ENCODE measurements at places on chromosomes 3 and 15.

DNA sequence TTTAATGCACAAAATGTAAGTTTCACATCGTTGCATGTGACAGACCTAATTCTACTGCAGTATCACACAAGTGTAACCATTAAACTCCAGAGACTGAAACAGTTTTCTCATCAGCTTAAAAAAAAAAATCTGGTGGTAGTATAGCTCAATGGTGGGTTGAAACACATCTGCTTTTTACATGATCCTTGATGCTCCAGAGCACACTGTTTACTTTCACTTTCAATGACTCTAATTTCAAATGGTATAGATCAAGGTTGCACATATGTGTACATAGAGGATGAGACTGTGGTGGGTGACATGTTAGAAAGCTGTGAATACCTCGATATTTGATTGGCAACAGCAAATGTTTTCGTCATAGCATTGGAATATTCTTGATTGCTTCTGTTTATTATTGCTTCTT, 22.4 kb downstream of the MCTP2 start:
- no peak for DNase-seq

DNA sequence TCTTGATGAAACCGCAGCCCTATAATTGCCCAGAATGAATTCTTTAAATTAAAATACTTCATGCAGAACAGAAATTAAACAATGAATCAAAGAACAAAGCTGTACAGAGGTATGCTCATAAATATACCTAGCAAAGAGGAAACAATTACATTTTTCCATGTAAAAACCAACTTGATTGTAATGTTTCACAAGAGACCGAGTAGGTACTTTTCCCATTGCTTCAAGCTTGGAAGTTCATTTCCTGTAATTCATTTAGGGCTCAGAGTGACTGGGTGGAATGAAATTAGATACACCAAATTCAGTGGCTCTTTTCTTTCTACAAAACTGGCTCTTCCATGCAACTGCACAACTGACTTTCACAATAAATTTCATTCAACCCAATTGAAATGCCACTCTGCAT, 51.4 kb downstream of the FHIT start:
- DNase-seq, result no peak

GRCh38 chr3:168707900-168708299, 612.2 kb upstream of the GOLIM4 start:
- no peak for DNase-seq

- no peak for DNase-seq
Observed at GRCh38 chr15:67915461-67916374, 75.9 kb upstream of the RNU6-1 start.

DNA sequence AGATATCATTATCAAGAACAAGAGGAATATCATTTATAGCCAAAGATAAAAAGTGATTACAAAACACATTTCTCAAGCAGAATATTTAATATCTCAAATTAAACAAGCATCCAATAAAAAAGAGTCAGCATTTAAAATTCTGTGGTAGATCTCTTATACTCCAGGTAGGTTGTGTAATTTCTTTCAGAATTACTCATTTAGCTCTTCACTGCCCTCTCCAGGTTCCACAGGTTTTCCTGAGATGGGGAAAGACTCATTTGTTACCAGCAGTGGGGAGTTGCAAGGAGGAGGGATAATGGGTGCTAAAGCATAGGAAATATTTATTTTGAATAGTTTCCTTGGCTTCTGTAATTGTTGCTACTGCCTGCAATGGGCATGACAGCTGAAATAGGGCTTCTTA, 83.1 kb upstream of the RASGRP1 start:
- DNase-seq, result no peak

- no peak for DNase-seq
Observed at GRCh38 chr3:101189796-101190195, 130.6 kb downstream of the IMPG2 start.

DNA sequence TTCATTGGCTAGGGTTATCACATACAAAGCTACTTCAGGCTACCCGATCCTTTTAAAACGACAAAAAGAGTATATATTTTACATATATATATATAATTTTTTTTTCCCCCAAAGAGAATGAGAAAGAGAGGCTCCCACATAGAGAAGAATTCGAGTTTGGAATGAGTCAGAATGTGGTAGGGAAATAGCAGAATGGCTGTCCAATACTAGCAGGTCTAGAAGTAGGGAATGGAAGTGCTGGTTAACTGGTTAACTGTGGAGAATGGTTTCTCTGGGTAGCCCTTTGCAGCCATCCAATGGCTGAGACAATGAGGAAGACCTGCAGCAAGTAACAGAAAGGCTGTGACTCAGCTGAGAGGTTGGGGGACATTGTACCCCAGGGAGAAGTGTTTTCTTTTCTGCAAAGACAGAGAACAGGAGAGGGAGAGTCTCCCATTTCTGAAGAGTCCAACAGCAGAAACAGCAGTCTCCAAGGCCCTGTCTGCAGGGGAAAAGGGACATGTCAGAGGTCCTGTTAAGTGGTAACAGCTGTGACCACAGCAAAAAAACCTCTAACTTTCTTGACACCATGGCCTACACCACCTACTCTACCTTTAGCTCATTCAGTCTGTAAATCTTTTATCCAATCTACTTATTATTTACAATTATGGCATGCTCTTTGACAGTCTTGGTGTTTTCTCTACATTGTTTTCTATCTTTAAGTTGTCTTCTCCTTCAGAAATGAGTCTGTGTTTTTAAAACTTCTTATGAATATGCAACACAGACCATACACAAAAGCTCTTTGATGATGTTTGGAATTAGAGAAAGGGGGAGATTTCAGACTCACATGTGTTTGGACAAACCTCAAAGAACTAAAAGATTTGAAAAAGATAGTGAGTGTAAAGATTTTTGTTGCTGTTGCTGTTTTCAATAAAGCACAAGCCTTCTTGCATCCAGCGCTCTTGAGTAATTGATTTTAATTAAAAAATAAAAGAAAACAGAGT, 116.1 kb upstream of the SLC7A14 start:
- no peak for DNase-seq

DNA sequence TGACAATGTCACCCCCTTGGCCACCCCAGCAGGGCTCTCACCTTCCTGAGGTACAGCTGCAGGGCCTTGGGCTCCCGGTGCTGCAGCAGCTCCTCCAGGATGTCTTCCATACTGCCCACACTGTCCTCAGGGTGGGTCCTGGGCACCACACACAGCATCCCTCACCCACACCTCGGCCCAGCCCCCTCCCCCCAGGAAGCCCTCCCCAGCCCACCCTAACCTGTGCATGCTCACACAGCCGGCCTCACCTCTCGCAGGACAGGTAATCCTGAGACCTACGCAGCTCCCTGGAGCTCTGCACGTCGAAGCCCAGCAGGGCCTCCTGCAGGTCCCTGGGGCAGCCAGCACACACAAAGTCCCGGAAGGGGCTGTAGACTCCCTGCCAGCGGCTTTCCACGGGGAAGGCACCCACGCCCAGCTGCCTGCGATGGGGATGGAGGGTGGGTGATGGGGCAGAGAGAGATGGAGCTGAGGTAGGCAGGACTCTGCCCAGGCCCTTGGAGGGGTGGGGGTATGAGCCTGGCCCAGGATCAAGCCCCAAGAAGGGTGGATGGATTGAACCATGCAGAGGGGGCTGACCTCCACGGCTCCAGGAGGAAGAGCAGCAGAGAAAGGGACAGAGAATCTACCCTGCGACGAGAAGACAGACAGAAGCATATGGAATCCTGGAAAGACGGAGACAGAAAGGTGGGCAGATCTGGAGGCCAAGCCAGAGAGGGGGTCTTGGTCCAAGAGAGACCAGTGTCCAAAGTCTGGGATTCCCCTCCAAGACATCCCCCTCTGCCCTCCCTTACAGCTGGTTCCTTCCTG, 16.7 kb downstream of the ALS2CL start:
- no peak for DNase-seq

DNA sequence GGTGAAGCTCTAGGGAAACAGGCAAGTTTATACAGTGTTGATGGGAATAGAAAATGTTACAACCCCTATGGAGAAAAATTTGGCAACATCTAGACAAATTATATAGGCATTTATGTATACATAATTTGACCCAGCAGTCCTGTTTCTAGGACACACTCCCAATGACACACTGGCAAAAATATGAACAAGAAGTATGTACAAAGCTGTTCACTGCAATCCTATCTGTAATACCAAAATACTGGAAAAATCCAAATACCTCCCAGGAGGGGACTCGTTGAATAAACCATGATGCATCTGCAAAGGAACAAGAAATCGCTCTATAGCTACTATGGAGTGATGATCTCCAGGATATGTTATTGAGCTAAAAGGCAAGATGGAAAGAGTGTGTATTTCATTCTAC, 8.5 kb downstream of the BFSP2 start:
- DNase-seq, result no peak

DNA sequence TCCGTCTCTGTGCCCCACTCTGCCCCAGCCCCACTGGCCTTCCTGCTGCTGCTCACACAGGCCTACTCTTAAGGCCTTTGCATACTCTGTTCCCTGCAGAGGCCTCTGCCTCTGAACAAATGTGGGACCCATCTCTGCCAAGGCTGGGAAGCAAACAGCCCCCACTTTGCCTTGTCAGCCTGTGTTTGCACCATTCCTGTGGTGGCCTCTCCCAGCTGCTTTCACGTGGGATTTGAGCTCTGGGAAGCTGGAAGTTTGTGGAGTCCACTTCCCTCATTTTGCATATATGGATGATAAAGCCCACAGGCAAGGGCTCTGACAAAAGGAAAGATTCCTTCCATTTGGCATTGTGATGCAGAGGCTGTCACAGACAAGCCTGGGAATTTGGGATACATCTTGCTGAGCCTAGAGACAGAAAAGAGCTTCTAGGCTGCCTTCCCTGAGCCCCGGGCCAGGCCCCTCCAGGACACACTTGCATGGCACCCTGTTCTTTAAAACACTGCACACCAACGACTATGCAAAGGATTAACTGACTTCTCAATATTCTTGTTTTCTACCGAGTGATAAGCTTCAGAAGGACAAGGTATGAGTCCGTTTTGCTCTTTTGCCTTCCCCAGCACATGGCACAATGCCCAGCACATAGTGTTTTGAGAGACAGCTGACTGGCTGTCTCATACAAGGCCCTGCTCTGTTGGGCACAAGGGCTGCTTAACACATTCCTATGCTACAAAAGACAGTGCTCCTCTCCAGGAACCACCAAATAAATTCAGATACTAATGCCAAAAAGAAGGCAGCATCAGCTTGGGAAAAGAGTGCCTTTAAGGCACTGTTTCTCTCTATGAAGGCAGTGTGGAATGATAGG, 120.7 kb upstream of the TOPAZ1 start:
- DNase-seq, result no peak

DNA sequence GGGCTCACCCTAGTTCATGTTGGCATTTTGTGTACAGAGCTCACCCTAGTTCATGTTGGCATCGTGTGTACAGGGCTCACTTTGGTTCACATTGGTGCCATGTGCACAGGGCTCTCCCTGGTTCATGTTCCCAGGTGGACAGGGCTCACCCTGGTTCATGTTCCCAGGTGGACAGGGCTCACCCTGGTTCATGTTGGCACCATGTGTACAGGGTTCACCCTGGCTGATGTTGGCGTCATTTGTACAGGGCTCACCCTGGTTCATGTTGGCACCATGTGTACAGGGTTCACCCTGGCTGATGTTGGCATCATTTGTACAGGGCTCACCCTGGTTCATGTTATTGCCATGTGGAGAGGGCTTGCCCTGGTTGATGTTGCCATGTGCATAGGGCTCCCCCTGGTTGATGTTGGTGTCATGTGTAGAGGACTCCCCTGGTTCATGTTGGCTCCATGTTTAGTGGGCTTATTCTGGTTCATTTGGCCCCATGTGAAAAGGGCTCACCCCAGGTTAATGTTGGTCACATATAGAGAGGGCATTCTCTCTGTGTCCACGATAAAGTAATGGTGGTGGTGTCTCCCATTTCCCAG, 31.7 kb upstream of the NR2C2 start:
- DNase-seq, result no peak

DNA sequence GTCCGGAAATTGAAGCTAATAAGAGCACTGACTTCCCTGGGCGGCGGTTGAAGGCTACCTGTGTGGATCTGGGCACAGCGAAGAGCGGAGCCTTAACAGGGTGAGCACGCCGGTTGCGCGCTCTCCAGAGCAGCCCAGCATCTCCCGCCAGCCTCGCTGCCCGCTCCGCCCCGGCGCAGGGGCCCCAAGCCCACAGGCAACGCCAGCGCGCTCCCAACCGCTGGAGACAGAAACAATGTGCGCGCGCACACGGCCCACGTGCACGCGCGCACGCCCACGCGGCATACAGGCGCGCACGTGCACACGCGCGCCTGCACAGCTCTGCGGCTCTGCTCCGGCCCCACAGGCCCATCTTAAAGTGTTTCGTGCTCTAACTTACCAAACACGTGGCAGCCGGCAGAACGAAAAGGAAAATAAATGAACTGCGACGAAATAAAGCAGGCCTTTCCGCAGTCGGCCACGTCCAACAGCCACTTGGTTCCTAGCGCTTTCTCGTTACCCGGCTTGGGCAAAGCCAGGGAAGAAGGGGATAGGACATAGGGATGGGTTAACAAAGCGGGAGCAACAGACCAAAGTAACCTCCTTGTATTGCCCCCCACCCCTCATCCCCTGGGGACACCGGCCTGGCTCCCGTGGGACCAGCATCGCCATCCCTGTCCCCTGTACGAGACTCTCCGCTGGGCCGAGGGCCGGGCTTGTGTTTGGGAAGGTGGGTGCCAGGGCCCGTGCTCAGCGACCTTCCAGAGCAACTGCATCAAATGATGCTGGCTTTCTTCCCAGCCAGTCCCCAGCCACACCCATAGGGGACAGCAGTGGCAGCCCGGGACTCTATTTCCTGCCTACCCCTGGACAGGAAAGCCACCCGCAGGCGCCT, 203.7 kb downstream of the ABHD5 start:
- no peak for DNase-seq

DNA sequence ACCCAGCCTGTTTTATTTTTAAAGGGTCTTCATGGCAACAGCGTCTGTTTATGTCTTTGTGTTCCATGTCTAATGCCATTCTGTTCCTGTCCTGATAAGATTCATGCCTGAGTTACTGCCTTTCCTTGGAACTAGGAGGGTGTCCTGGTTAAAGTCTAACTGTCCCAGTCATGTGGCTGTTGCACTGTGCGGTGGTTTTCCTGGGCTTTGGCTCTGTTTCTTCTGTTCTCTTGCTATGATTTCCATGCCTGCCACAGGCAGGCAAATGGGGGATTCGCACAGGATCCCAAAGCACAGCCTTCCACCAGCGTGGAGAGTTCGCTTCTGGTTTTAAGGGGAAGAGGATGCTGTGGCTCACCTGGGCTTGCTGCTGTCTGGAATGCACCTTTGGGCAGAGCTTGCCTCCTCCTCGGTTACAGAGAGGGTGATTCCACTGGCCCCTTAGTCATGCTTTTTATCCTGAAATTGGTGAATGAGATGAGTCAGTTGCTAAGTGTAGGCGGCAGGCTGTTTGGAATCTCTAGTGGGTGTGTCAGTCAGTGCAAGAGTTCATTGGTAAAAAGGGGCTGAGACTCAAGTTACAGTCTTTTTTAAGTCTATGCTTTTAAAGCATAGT, 86.8 kb downstream of the CCK start:
- peak; percentile 65 for DNase-seq

GRCh38 chr15:75729326-75730069, 16.9 kb upstream of the CSPG4 start:
- DNase-seq, result no peak

- DNase-seq, result no peak
Observed at GRCh38 chr15:94930960-94931359, 699.6 kb downstream of the MCTP2 start.

- peak; percentile 27 for DNase-seq
Observed at GRCh38 chr15:98904544-98904943, 103.0 kb downstream of the PGPEP1L start.
